T1000 (cell line): ENCODE measurements at places on chromosomes 6 and 20.

DNA sequence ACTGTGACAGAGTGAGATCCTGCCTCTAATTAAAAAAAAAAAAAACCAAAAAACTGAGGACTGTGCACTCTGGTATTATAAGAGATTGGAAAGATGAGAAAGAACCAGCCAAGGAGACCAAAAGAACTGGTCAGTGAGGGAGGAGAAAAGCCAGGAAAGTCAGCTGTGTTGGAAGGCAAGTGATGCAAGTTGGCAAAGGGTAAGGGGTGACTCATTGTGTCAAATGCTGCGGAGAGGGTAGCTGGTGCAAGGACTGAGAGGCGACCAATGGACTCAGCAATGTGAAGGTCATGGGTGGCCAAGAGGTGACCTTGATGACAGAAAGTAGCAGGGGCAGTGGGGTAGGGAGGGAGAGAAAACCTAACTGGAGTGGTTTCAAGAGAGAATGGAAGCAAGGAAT lies 27.4 kb upstream of the LRRN4 start:
- no peak for DNase-seq

DNA sequence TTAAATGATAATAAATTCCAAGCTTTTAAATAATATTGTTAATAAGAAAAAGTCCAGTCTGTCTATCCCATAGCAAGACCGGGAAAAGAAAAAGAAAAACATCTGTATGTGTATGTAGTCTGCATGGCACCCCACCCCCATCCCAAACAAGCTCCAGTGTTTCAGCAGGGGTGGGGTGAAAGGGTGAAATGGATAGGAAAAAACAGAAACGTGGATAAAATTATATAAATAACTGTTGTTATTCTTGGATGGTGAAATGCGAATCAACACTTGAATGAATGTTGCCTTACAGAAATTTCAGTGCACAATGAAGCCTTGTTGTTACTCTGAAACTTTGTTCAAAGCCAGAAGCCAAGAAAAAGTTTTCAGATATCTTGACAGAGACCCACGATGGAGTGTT lies 31.4 kb downstream of the HAO1 start:
- DNase-seq = no peak

GRCh38 chr6:155587817-155588216 lies 132.2 kb upstream of the NOX3 start:
- no peak for DNase-seq

DNA sequence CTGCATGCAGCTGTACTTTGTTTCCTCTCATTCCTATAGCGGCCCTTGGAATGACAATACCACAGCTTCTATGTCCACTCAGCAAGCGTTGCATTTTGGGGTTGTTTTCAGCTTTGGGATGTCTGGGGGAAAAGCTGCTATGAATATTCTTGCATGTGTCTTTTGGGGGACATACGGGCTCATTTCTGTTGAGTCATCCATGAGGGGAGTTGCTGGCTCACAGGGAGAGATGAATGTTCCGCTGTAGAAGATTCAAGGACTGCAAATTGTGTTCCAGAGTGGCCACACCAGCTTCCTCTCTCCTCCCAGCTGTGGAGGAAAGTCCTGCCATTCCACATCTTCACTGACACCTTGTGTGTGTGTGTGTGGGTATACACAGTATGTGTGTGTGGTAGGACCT lies 43.3 kb downstream of the TGM2 start:
- DNase-seq = no peak

DNA sequence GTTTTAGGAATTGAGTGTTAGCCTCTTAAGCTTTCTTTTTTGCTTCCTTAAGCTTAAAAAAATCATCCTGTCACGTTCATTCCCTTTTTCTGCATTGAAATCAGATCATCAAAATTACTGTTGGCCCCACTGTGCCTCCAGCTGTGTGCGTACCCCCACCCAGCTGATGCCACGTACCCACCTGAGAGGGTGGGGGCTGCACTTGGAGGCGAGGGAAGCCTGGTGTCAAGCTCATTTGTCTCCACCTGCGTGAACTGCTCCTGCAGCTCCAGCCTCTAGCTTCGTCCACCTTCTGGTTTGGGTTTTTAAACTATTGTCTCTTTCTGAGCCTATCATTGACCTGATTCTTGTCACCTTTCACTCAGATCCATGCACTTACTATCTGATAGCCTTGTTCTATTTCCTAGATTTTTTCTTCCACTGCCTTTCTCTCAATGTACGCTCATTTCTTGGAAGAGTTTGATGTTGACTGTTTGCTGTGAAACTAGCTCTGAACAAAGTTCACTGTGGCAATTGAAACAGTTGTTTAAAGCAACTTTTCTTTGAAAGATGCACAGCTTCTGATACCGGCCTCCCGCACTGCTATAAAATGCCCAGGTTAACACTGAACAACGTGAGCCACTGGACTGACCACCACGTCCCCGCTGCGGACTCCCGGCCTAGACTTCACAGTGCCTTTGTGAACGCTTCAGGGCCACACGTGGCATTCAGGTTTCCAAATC lies 30.0 kb upstream of the IRF4 start:
- no peak for DNase-seq

- DNase-seq = no peak
Measured at GRCh38 chr6:13181393-13181792, 146.9 kb downstream of the TBC1D7 start.

- DNase-seq = no peak
Measured at GRCh38 chr20:39225536-39225935, 263.4 kb downstream of the DHX35 start.

GRCh38 chr6:149467265-149467664 lies 17.5 kb downstream of the ZC3H12D start:
- DNase-seq = no peak

- no peak for DNase-seq
Measured at GRCh38 chr6:72446430-72446829, 175.4 kb upstream of the KCNQ5 start.

DNA sequence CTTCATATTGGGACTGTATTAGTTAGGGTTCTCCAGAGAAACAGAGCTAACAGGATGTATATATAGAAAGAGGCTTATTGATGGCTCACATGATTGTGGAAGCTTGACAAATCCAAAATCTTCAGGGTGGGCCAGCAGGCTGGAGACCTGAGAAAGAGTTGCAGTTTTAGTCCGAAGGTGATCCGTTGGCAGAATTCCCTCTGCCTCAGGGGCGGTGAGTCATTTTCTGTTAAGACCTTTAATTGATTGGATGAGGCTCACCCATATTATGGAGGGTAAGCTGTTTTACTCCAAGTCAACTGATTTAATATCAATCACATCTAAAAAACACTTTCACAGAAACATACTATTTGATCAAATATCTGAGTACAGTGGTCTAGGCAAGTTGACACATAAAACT lies 113.6 kb downstream of the FLRT3 start:
- DNase-seq = no peak

- no peak for DNase-seq
Measured at GRCh38 chr20:38144974-38145728, 19.9 kb downstream of the TGM2 start.

- no peak for DNase-seq
Measured at GRCh38 chr6:136439514-136440190, 110.6 kb downstream of the MAP7 start.

DNA sequence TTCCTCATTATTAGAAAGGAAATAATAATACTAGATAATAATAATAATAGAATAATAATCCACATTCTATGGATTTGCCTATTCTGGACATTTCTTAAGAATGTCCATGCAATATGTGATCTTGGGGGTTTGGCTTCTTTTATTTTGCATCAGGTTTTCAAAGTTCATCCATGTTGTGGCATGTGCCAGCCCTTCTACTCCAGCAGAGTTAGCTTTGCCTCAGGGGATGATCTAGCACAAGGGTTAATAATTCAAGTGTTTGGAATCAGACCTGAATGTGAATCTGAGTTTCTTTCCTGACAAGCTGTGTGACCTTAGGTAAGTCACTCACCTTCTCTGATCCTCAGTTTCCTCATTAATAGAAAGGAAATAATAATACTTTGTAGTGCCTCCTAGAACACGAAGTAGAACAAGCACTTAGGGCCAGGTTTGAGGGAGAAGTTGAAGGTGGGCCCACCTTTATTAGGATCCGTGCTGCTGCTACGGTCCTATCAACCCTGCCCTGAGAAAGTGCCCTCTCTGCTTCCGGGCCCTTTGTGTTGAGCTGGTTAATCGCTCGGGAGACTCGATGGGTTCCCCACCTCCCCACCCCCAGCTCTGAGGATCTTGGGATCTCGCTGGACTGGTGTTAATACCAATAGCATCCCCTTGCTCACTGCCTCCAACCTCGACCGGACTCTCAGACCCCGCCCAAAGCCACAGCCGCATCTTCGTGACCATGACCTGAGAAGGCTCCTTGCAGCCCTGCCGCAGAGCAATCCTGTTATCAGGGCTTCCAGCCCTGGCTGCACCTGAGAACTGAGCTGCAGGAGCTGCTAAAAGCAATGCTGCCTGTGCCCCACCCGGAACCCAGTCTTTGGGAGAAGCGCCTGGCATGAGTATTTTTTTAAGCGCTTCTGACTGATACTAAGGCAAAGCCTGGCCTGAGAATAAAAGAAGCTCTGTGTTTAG lies 26.9 kb downstream of the RBM38 start:
- DNase-seq = no peak

DNA sequence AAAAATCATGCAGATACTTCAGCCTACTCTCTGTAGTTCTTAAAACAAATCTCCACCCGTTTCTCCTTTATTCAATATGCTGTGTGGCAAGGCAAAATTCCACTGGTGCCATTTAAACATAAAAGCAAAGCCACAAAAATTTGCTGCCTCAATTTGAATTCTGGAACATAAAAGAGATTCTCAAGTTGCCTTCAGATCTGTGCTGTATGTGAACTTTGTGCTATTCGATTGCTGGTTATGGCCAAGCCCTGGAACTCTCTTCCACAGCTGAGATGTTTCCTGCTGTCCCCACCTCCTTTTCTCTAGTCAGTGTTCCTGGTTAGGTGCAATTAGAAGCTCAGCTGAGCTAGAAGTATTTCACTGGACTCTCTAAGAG lies 395.3 kb upstream of the BTBD3 start:
- no peak for DNase-seq

DNA sequence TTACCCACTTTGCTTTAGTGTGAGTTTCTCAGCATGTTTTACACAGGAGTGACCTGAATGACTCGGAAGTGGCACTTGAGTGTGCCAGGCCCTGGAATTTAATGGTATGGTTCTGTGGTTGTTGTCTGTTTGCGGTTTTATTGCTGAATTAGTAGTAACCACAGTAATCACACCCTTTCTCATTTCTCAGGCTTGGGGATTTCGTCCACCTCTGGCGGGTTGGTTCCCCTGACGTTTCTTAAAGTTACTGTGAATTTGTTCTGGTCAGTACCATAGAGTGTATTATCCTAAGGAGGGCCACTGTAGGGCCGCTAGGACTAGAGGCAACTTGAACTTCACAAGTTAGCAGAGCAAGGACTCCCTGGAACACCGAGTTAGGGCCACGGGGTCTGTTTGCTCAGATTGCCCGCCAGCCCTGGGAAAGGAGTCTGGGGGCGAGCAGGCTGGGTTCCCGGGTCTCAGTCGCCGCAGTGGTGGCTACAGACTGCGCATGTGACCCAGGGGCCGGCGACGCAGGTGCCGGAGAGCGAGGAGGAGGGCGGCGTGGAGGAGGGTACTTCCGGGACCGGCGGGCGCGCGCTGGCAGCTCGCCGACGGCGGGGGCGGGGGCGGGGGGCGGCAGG lies 546 bp upstream of the KLHL32 start:
- no peak for DNase-seq

- no peak for DNase-seq
Measured at GRCh38 chr6:148347441-148348054, 4.9 kb downstream of the SASH1 start.

GRCh38 chr6:79878142-79878748 lies 69.1 kb downstream of the ELOVL4 start:
- DNase-seq = no peak

- no peak for DNase-seq
Measured at GRCh38 chr20:56004007-56004406, 1.3 kb downstream of the CBLN4 start.

DNA sequence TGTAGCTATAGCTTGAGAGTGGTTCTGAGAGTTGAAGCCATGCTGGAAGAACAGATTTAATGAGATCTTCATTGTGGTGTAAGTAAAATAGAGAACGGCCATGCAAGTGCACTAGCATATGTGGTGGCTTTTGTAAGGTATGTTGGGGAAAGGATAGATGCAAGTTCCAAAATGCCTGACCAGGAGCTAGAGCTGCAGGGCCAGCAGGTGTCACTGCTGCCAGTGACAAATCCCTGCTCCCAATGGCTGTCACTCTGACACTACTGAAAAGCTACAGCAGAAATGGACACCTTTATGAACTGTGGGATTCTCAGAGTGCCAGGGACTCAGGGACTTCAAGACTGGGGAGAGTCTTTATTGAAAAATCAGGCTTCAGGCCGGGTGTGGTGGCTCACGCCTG lies 23.1 kb upstream of the VIP start:
- DNase-seq = no peak

DNA sequence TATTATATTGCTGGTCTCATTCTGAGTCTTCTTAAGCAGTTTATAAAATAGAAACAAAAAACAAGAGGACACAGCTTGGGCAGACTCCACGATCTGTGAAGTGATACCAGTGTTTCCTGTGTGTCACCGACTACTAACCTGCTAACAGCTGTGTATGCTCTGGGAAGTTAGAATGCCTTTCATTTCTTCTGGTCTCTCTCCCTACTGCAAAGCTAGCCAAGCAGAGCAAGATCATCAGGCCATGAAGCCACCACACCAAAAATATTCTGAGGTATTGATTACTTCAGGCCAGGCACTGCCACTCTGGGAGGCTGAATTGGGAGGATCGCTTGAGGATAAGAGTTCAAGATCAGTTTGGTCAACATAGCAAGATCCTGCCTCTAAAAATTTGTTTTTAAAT lies 46.9 kb upstream of the SMIM29 start:
- DNase-seq = no peak

DNA sequence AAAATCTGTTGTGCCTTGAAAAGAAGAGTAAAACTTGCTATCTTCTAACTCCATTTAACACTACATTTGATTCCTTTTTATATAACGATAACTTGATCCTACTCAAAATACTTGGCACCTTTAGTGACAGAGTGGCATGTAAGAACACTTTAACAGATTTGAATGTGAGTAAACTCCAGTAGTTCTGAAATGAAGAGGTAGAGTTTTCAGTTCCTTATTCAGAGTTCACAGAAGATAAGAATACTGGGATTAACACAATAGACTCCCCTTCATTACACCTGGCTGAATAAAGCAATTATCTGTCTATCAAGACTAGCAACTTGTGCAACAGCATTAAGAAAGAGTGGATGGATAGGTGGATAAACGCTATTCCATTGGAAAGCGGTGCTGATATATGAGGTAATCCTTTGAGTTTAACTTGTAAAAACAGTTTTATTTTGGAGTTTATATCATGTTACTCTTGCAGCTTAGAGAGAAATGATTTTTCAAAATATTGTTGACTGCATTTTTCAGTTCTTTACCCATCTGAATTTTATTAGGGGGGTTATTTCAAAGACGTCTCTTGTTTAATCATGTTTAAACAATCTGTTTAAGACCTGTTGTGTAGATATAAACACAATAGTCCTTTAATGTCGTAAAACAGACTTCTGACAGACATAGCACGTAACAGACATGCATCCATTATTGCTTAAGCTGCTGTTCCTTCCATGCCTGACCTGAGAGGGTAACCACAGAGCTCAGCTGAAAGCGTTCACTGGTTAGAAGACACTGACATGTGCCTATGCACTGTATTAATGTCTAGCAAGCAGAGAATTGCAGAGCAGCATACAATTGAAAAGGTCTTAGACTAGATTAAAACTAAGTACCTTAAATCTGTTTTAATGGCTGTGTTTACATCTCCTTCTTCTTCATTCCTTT lies 102.4 kb upstream of the SUPT3H start:
- DNase-seq = no peak
